ENCODE measurements at places on chromosomes 12 and 14. TPM values are rescaled to one million over a fixed set of nuclear protein-coding genes. Genes with fewer than 3 reads are reported as not detected.

- no peaks in the 10 kb centered on the region for H3K27me3 ChIP-seq
- no peaks in the 10 kb centered on the region for H3K4me1 ChIP-seq
- H3K36me3 ChIP-seq: no peaks in the 10 kb centered on the region
- DNase-seq: peak; percentile 72
- no peak overlapping the region for H3K4me3 ChIP-seq
Measured at GRCh38 chr12:119869720-119870119, 7.4 kb downstream of the CIT start.

DNA sequence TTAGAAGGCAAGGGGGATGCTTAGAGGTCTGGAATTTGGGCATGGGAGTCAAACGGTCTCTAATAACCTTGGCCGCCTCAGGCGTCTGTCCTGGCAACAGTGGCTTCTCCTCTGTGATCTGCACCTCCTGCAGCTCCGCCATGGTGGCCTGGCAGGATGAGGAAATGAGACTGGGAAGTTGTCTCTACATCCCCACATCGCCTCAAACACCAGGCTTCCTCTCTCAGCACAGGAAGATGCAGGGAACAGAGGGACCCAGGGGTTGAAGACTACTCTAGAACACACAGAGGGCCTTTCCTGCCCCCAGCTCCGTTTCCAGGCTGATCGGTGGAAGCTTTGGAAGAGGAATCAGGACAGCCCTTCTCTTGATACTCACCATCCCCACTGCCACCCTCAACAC, 1.7 kb downstream of the NDRG2 start:
- H3K4me1 ChIP-seq: peaks cover 38% of the 10 kb centered on the region
- DNase-seq: no peak
- H3K4me3 ChIP-seq: peak overlapping the region; percentile 89
- H3K27me3 ChIP-seq: no peaks in the 10 kb centered on the region

The TBX3 gene
- 16.1 TPM for total RNA-seq

DNA sequence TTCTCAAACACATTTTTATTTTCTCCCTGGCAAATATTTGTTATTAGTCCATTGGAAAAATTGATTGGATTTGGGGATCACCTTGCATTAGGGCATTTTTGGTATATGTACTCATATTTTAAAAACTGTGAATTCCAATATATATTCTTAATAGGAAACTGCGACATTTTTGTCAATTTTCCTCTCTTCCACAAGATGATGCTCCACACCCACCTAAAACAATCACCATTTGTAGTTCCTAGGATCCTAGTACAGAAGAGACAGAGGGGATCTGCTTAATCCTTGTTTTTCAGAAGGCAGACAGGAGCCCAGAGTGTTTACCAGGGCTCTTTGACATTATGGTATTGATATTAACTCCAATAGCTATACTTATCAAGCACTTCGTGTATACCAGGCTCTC, 22.8 kb upstream of the OASL start:
- no peak overlapping the region for H3K27ac ChIP-seq
- H3K27me3 ChIP-seq: no peaks in the 10 kb centered on the region
- DNase-seq: no peak
- H3K4me3 ChIP-seq: no peak overlapping the region
- no peaks in the 10 kb centered on the region for H3K36me3 ChIP-seq

GRCh38 chr12:14560904-14561574, 6.6 kb downstream of the PLBD1 start:
- no peak for DNase-seq
- H3K27ac ChIP-seq: no peak overlapping the region
- no peaks in the 10 kb centered on the region for H3K36me3 ChIP-seq
- peaks cover 13% of the 10 kb centered on the region for H3K4me1 ChIP-seq
- H3K27me3 ChIP-seq: no peaks in the 10 kb centered on the region

GRCh38 chr12:34335819-34336262, 313.5 kb downstream of the ALG10 start:
- DNase-seq: no peak
- H3K4me3 ChIP-seq: no peak overlapping the region
- no peaks in the 10 kb centered on the region for H3K4me1 ChIP-seq
- H3K27me3 ChIP-seq: no peaks in the 10 kb centered on the region
- no peaks in the 10 kb centered on the region for H3K36me3 ChIP-seq
- H3K27ac ChIP-seq: no peak overlapping the region

- H3K27me3 ChIP-seq: no peaks in the 10 kb centered on the region
- H3K27ac ChIP-seq: no peak overlapping the region
- DNase-seq: no peak
- no peaks in the 10 kb centered on the region for H3K36me3 ChIP-seq
- no peak overlapping the region for H3K4me3 ChIP-seq
- H3K4me1 ChIP-seq: no peaks in the 10 kb centered on the region
Measured at GRCh38 chr12:123153906-123154305, 3.0 kb upstream of the PITPNM2 start.

DNA sequence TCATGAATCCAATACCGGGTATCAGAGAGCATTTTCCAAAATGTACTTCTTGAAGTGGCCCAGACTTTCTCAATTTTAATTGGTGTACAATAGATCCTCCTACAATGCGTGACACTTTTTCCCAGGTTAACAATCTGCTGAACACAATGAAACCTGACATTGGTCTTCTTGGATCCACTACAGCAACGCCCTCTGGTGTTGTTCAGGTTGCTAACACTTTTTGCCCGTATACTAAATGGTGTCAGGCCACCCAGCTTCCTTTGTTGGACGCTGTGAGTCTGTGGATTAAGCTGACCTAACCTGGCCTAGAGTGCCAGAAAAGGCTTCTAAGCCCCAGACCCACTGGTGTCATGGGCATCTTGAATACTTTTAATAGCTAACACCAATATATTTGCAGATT, 89.2 kb downstream of the KCNK10 start:
- no peaks in the 10 kb centered on the region for H3K27me3 ChIP-seq
- H3K4me3 ChIP-seq: no peak overlapping the region
- H3K27ac ChIP-seq: no peak overlapping the region
- H3K4me1 ChIP-seq: no peaks in the 10 kb centered on the region
- no peak for DNase-seq
- H3K36me3 ChIP-seq: no peaks in the 10 kb centered on the region

- H3K4me1 ChIP-seq: no peaks in the 10 kb centered on the region
- no peaks in the 10 kb centered on the region for H3K27me3 ChIP-seq
- no peaks in the 10 kb centered on the region for H3K36me3 ChIP-seq
Measured at GRCh38 chr14:32022938-32023466, 54.1 kb upstream of the ARHGAP5 start.

The PTGER2 gene
- 1.5 TPM for total RNA-seq

- H3K27ac ChIP-seq: no peak overlapping the region
- no peaks in the 10 kb centered on the region for H3K36me3 ChIP-seq
- H3K4me1 ChIP-seq: no peaks in the 10 kb centered on the region
Measured at GRCh38 chr14:71165121-71166031, 258.1 kb downstream of the PCNX1 start.

GRCh38 chr12:65902500-65902899, 78.2 kb downstream of the HMGA2 start:
- H3K4me3 ChIP-seq: no peak overlapping the region
- H3K27me3 ChIP-seq: no peaks in the 10 kb centered on the region
- H3K27ac ChIP-seq: no peak overlapping the region
- no peaks in the 10 kb centered on the region for H3K4me1 ChIP-seq
- no peak for DNase-seq

- DNase-seq: no peak
- no peaks in the 10 kb centered on the region for H3K4me1 ChIP-seq
- no peak overlapping the region for H3K4me3 ChIP-seq
- H3K36me3 ChIP-seq: no peaks in the 10 kb centered on the region
Measured at GRCh38 chr12:18400186-18400585, 138.9 kb downstream of the PIK3C2G start.

- no peak overlapping the region for H3K27ac ChIP-seq
- H3K36me3 ChIP-seq: no peaks in the 10 kb centered on the region
- H3K4me1 ChIP-seq: no peaks in the 10 kb centered on the region
- H3K4me3 ChIP-seq: no peak overlapping the region
- no peak for DNase-seq
Measured at GRCh38 chr12:6145564-6145963, 21.1 kb upstream of the VWF start.

DNA sequence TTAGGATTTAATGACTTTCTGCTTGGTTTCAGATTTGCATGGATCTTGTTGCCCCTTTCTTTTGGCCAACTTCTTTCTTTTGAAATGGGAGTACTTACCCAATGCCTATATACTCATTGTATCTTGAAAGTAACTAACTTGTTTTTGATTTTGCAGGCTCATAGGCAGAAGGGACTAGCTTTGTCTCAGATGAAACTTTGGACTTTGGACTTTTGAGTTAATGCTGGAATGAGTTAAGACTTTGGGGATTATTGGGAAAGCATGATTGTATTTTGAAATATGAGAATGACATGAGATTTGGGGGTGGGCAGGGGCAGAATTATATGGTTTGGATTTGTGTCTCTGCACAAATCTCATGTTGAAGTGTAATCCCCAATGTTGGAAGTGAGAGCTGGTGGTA, 657.1 kb downstream of the TMTC2 start:
- no peak for DNase-seq
- H3K4me1 ChIP-seq: no peaks in the 10 kb centered on the region
- H3K27me3 ChIP-seq: no peaks in the 10 kb centered on the region
- no peak overlapping the region for H3K4me3 ChIP-seq
- no peaks in the 10 kb centered on the region for H3K36me3 ChIP-seq

GRCh38 chr14:89720741-89721729, 233.5 kb downstream of the EFCAB11 start:
- H3K4me3 ChIP-seq: no peak overlapping the region
- H3K4me1 ChIP-seq: no peaks in the 10 kb centered on the region
- H3K27me3 ChIP-seq: no peaks in the 10 kb centered on the region
- no peaks in the 10 kb centered on the region for H3K36me3 ChIP-seq
- H3K27ac ChIP-seq: no peak overlapping the region
- DNase-seq: peak; percentile 64
